Heart right ventricle (tissue), 16 donors: ENCODE measurements at places on chromosomes 6 and 20. TPM values are rescaled to one million over a fixed set of nuclear protein-coding genes. Genes with fewer than 3 reads are reported as not detected.

- no peak for DNase-seq
Measured at GRCh38 chr20:62537649-62538292, 62.0 kb upstream of the GATA5 start.

DNA sequence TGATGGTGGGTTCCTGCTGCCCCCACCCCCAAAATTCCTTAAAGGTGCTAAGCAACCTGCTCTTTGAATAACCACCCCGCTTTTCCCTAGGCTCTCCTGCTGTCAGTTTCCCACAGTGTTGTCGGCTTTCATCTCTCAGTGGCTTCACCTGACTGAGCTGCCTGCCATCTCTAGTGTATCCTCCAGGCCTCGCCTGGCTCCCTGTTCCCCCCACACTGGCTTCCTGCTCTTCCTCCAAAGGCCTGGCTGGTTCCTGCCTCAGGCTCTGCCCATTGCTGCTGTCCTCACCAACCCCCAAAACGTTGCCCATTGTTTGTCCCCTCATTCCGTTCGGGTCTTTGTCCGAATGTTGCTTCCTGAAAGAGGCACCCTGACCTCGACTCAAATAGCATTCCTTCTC, 93.8 kb upstream of the POPDC3 start:
- DNase-seq = no peak

DNA sequence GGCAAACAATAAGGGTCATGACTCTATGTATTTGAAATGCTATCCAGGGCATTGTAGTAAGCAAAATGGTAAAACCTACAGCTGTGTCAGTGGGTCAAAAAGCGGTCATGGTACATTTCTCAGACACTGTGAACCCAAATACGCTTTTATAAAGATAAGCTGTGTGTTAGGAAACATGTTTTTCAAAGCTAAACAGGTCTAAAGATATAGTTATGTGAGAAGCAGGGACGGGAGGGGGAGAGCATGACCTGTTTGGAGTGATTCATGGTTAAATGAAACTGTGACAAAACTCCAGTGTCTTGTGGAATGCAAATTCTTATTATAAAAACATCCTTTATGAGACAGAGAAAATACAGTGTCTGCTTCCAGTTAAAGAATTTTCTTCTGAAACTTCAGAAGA, 205.4 kb upstream of the BMP2 start:
- no peak for DNase-seq

The JPH2 gene
- total RNA-seq = 118 TPM

The NINL gene
- 6.5 TPM for total RNA-seq

The MYCT1 gene
- total RNA-seq = 20.6 TPM
